Umbilical cord (tissue), 2 donors: ENCODE measurements at places on chromosomes 4 and X.
A peak's percentile ranks its signal among the peaks of the same experiment; 100 is the strongest.

- peak; percentile 81 for DNase-seq
Observed at GRCh38 chr4:26861434-26862186, 969 bp downstream of the STIM2 start.

- DNase-seq = peak; percentile 95
Observed at GRCh38 chrX:129931411-129932015, 25.5 kb downstream of the UTP14A start.

DNA sequence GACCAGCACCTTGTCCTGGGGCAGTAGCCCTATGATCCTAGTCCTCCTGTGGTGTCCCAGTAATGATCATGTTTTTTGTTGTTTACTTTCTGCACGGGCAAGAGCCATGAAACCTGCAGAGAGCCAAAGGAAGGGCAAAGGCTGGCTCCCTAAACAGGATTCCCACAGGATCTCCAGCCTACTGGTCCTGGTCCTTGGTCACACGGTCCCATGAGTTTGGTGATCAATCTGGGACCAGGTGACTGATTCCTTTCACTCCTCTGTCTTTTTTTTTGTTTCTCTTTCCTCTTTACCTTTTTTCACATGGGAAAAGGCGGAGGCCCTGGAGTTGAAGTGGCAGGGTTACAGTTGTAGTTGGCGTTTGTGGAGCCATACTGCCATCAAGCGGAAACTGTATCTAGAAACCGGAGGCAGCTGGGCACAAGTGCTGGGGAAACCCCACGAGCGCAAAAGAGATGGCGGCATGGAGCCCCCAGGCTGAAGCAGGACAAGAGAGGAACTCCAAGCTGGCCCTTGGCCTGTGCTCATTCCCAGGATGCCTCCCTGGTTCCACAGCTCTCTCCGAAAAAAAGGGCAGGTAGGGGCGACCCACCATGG, 34.6 kb downstream of the NBDY start:
- no peak for DNase-seq

GRCh38 chr4:74000301-74000700, 1.8 kb upstream of the CXCL5 start:
- no peak for DNase-seq

DNA sequence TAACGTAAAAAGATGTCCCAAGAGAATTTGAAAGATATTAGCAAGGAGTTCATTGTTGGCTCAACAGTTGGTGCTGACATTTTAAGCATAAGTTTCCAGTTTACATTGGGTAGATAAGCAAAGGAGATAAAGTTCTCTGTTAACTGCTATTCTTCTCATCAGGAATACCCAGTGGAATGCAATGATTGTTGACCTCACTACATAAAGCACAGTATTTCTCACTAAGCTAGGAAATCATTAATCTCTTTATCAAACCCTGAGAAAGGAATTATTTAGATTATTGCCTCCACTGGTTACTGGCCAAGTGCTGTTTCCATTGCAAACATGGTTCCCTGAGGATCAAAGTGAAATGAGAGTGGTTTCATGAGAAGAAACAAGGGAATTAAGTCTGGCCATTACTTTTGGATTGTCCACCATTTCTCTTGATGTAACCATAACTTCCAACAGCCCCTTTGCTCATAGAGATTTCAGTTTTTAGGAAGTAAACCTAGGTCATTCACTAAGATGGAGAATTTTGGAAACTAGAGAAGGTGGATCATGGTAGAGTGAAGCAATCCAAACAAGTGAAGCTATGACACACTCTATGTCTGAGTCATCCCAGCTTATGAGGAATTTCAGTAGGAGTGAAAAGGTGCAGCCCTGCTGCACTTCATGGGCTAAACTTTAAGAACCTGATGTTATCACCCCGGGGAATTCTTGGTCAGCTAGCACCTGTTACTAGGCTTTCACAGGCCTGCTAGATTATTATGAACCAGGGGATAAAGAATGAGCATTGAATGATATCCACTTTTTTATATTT, 163.4 kb downstream of the AREG start:
- no peak for DNase-seq
